Activated CD8-positive, alpha-beta memory T cell treated with anti-CD3 and anti-CD28 coated beads for 1 hour (primary cell): ENCODE measurements at places on chromosomes 3 and 15.

DNA sequence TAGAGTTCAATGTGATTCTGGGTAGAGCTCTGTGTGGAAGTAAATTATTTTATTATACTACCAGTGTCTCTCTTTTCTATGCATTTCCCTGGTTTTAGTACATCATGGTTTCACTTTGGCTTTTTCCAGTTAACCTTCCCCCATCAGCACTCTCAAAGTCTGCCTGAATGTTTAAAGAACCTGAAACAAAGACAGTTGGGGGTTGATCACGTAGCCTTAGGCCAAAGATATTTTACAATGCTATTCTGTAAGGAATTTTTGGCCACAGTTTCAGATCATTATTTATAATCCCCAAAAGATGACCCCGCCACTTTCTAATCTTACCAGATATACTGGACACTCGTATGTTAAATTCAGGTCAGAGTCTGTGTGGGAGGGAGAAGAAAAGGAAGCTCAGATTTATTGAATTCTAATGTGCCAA, 156.3 kb upstream of the TMC3 start:
- no peak for DNase-seq

DNA sequence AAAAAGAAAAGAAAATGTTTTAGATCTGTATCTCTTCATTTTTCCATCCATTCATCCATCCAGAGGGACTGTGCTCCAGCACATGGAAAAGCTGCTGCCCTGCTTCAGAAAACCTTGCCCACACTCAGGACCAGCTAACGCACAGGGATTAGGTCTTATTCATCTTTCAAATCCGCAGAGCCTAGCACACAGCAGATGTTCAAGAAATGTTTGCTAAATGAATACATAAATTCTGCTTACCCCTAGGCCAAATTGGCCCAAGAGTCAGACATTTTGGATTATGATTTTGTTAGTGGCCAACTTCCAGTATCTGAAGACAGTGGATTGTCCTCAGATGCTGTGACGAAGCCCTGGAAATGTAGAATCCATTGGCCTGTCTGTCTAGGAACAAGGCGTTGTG, 71.4 kb downstream of the GHSR start:
- DNase-seq = no peak

GRCh38 chr3:127034195-127034989, 51.5 kb downstream of the PLXNA1 start:
- DNase-seq = no peak

DNA sequence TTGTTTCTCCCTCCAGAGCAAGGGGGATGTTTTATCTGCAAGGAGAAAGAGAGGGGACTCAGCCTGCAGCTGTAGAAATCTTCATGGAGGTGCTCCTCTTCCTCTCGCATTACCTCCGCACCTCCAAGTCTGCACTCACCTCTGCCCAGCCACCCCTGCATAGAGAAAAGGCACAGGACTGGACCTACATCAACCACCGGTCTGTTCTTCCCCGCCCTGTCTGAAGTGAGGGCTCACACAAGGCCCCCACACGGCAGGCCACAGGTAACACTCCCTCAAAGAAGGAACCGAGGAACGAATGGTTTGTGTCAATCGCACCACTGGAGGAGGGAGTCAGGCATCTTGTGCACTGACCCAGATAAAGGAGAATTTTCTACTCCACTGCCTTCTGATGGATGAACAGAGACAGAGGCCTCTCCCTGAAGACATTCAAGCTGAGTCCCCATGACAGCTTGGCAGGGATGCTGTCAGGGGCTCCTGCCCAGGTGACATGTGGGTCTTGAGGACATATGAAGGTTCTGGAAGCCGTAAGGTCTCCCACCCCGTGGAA, 260.3 kb downstream of the XXYLT1 start:
- DNase-seq = no peak

GRCh38 chr3:188546835-188547670, 393.1 kb downstream of the LPP start:
- no peak for DNase-seq

- DNase-seq = no peak
These were observed 21.7 kb downstream of the PLA2G4F start for GRCh38 chr15:42134617-42135245.

GRCh38 chr3:95758707-95759106, 1055.7 kb upstream of the EPHA6 start:
- no peak for DNase-seq

GRCh38 chr3:87320756-87321626, 44.6 kb upstream of the POU1F1 start:
- no peak for DNase-seq

- no peak for DNase-seq
These were observed 267.8 kb upstream of the LRRN1 start for GRCh38 chr3:3531476-3531875.

GRCh38 chr3:108818404-108818803, 4.2 kb upstream of the TRAT1 start:
- DNase-seq = no peak

DNA sequence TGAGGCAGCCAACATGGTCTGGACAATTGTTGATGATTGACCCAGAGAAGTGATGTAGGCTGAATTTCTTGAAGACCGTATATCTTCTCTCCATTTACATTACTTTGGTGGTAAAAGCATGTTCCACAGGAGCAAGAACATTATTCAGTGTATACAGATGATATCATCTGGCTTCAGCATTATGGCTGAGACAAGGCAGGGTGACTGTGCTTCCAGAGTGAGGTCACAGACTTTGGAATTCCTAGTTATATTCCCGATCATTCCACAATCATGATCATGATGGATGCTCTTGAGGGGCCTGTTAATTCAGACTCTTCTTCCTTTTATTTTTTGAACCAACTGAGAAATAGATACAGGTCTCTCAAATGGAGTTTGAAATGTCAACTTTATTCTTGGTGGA, 19.0 kb downstream of the PLS1 start:
- no peak for DNase-seq

- DNase-seq = no peak
These were observed 29.4 kb downstream of the SLC22A14 start for GRCh38 chr3:38311476-38311875.

DNA sequence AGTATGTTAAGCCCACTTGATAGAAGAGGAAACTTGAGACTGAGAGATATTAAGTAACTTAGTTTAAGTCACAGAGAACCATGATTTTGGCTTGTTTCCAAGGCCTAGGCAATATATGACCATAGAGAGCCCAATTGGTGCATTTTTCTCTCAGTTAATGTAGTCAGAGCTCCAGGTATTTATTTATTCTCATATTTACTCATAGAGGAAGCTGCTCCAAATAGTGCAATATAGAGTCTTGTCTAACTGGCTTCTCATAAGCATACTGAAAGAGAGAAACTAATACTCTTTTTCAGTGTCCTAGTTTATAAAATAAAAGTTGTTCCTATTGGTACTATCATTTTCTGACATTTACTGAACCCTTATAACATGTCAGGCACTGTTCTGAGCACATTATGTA, 15.2 kb downstream of the TRNT1 start:
- no peak for DNase-seq

- DNase-seq = no peak
These were observed 1.7 kb downstream of the CCDC9B start for GRCh38 chr15:40338921-40339620.

GRCh38 chr3:41186297-41186696, 13.0 kb upstream of the CTNNB1 start:
- no peak for DNase-seq

DNA sequence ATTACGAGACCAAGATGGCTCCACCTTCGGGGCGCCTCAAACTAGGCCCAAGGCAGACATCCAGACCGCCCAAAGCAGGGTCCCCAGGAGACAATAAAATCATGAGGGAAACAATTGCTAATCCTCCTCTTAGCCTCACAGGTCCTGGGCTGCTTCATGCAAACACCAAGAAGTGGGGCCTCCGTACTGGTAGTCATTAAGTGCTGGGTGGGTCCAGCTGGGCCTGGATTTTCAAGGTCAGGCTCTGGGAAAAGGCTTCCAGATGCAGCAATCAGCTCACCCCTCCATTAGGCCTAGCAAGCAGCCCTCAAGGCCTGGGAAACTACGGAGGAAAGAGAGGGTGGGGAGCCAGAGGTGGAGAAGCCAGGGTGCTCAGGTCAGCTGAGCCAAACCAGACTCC, 634 bp downstream of the FBXL22 start:
- no peak for DNase-seq

- DNase-seq = no peak
These were observed 245.1 kb downstream of the ZNF385D start for GRCh38 chr3:21505711-21506460.

GRCh38 chr3:127747751-127748521, 74.4 kb downstream of the MGLL start:
- no peak for DNase-seq

GRCh38 chr15:73467758-73468157, 24.8 kb downstream of the REC114 start:
- DNase-seq = no peak

DNA sequence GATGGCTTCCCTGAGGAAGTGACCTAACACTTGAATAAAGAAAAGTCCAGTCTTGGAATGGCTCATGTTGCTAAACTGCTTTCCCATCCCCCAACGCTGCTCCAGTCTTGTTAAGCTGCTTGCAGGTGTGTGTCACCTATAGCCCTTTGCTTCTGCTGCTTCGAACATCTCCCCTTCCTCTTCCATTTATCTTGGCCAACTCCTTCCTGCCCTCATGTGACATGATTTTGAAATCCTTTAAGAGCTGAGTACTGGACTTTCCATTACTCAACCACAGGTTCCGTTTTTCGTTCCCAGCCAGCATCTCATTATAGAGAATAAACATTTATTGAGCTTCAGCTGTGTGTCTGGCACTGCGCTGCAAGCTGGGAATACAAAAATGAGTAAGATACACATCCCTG, 1.7 kb downstream of the ATG7 start:
- DNase-seq = no peak

GRCh38 chr3:14175383-14176037, 2.9 kb downstream of the XPC start:
- DNase-seq = peak; percentile 23

DNA sequence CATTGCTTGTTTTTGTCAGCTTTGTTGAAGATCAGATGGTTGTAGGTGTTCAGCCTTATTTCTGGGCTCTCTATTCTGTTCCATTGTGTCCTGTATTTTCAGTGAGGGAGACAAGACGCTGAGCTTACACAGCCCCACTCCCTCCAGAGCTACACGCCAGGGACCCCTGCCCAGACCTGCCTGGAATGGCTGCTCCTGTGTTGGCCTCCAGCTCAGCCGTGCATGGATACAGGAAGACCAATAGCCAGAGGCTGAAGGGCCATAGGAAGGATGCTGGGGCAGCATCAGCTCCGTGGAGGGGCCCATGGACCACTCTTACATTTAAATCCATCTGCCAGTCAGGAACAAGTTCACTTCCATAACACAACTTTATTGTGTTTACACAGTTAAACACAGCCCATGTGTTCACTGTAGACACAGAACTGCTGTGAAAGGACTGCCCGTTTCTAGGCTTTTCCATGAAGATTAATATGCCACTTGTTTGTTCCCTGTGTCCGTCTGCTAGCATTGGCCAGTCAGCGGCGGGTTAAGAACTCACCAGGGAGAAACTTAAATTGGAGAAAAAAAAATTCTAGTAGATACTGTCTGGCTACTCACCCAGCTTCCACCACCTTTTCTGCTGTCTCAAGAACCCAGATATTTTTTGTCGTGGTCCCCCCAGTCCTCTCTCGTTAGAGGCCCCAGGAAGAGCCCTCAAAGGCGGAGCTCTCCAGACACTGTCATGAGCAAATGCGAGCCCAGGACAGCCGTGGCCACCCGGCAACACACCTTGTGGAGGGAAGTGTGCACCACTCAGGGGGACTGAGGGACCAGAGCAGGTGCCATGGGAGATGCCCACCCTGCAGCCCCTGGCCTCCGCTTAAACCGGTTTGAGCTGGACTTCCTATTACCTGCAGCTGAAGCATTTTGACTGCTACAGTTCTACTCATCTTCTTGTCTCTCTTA, 142.3 kb upstream of the MEF2A start:
- DNase-seq = no peak

DNA sequence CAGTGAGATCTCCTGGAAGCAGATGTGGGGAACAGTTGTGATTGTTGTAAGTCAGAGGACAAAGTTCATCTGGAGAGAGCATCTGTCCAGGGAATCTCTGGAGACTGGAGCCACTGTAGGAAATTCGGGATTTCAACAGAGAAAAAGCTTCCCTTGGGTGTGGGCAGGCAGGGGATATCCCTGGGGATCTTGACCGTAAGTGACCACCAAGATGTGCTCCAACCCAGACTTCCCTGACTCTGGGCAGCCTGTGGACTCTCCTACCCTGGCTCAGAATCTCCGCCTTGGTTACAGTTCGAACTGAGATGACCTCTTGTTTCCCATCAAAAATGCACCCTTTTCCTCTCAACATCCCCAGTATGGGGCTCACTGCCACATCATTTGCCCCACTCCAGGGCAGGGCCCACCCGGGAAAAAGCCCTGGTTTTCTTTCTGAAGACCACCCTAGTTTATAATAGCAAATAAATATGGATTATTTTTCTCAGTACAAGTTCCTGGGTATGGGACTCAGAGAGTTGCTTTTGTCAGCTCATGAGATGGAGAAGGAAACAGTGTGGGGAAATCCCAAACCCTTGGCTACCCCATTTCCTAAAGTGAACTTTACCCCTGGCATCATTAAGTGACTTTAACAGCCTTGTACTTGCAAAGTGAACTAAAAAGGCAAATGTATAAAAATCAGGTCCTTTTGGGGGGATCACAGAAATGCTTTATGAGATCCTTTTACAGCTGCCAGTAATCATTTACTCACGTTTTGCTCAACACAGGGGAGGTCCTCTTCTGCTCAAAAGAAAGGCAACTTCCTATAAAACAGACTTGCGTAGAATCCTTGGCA, 89.9 kb downstream of the CCNL1 start:
- DNase-seq = no peak
